HepG2 (cell line): ENCODE measurements at places on chromosomes 2 and 18.

DNA sequence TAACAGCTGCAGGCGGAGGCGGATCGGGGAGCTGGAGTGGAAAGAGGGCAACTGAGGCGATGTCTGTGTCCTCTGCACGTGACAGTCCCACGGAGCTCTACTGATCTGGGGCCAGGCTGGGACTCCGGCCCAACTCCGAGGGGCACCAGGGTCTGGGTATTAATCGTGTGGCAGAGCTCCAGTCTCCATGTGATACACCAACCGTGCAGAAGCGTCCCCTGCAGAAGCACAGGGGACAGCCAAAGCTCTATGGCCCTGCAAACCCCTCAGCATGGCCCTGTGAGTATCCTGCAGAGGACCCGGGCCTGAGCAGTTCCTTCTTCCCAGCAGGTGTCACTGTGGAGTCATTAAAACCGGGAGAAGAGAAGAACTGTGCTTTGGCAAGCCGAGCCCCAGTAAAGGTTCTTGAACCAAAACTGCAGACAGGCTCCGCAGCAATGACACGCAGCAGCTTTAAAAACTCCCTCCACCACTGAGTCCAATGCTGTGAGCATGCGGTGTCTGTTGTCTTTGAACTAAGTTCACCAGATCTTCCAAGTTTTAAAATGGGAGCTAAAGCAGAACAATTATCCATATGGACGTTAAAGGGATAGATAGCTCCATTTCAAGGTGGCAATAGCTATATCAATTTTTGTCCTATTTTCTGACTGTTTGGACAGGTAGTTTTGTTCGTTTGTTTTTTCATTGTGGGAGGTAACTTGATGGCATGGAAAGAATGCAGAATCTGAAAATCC lies 79.4 kb downstream of the TMEM182 start:
- DNase-seq, result peak; percentile 56

DNA sequence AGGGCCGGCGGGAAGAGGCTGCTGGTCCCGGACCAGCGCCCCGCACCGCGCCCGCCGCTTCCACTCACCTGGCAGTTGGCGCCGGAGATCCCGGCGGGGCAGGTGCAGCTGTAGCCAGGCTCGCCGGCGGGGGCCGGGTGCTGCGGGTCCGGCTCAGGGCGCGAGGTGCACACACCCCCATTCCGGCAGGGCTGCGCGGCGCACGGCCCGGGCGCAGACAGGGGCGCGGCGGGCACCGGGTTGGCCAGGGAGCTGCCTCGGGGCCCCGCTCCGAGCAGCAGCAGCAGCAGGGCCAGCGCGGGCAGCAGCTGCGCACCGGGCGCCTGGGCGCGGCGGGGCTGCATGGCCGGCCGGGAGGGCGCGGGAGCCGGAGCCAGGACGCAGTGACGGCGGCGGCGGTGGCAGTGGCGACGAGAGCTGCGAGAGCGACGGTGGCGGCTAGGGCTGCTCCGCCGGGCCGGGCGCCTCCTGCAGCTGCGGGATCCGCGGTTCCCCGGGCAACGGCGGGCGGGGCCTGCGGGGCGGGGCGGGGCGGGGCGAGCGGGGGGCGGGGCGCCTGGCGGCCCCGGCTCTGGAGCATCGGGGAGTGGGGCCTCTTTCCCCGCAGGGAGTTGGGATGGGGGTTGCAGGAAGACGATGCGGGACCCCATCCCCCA lies at the start of gene DNER:
DNER (minus strand) TSS at position 476 of the 656 bp plus-strand sequence; CDS start at position 344, 132 bp downstream.
- no peak for DNase-seq

GRCh38 chr18:48303883-48304282 lies 105.3 kb downstream of the ZBTB7C start:
- no peak for DNase-seq

GRCh38 chr2:62672601-62673000 lies 32.9 kb upstream of the EHBP1 start:
- DNase-seq, result peak; percentile 83

DNA sequence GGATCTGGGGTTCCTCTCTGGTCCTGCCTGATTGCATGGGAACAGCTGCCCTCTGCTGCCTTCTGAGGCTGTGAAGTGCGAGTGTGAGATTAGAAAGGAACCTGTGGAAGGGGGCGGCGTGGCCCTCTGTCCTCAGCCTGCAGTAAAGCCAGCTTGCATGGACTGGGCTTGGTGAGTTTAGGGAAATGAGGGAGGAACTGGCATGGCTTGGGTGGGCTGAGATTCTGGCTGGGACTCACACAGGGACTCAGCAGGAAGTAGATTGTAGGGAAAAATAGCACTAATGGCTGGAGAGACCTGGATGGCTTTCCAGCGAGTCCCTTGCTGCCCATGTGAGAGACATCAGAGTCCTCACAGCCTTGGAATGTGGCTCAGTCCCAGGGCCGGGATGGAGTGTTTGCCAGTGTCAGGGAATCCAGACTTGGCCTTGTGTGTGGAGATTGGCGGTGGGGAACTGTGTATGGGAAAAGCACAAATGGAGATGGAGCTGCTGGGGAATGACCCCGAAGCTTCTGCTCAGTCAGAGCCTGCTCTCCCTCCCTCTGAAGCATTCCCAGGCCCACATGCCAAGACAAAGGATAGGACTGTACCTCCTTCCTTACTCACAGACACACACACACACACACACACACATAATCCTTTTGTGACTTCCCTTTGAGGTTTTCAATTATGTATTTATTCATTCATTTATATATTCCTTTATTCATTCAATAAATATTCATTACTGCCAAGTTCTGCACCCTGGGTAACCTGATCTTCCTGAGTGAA lies 115.4 kb downstream of the ACAA2 start:
- no peak for DNase-seq

DNA sequence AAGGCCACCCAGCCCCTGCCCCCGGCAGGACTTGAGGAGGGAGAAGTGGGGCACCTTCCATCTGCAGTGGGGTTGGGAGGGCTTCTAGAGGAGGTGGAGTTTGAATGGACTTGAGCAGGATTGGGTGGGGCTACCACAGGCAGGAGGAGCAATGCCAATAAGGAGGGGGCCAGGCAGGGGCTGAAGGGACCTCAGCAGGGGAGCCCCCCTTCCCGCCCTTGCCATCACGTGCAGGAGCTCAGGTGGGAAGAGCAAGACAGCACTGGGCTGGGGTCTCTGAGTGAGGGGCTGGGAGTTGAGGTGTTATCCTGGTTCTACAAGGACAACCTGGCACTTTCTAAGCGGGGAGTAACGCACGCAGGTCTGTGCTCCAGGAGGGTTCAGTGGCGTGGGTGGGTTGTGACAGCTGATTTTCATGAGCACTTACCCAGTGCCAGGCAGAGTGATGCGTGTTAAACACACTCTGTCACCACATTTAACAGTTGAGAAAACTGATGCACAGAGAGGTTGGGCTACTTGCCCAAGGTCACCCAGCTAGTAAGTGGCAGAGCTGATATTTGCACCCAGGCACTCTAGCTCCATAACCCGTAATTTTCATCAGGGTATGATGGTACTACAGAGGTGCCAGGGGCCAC lies 4.8 kb downstream of the CHRND start:
- no peak for DNase-seq

DNA sequence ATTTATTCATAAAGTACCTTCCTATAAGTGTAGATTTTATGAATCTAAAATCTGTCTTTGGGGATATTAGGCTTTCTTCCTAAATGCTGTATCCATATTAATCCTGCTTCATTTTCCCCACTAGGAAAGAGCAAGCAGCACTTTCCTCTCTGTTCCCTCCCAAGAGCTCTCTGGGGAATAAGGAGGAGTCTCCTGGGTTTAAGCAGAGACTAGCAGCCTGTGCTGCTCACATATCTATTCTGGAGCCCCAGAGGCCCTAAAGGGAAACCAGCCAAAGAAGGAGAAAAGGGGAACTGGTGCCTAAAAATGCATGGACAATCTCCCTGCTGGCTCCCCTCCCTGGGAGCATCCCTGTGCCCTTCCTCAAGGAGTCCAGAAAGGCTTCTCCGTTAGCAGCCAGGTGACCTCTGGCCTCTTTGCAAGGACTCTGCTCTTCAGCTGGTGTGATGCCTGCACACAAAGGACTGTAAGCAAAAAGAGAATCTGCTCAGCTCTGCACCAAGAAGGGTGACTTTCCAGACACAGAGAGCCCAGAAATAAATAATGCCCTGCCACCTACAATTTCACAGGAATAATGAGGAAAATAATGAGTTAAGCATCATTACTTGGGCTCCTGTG lies 270.6 kb downstream of the SS18 start:
- DNase-seq, result no peak

GRCh38 chr2:147639891-147640290 lies 204.9 kb upstream of the ACVR2A start:
- DNase-seq, result no peak

- DNase-seq, result no peak
These were observed 88.8 kb downstream of the CDC42EP3 start for GRCh38 chr2:37582481-37583220.

- no peak for DNase-seq
These were observed 185.1 kb downstream of the DLGAP1 start for GRCh38 chr18:4270016-4270415.

GRCh38 chr2:8675543-8675942 lies 6.3 kb upstream of the ID2 start:
- peak; percentile 82 for DNase-seq

DNA sequence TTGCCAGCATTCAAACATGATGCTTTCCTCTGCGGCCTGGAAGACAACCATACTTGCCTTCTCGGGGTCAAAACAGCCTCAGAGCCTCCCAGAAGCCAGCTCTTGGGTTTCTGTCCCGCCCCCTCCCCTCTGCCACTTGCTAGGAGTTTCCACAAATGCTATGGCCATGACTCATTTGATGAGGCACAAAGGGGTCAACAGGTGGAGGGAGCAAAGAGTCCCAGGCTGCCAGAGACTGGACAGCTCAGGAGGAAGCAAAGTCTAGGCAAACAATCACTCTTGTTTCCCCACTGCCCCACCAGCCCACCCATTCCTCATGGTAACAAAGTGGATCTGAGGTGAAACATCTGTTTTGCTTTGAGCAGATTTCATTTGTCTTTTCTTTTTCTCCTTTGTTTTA lies 551.1 kb downstream of the TNS1 start:
- peak; percentile 23 for DNase-seq

DNA sequence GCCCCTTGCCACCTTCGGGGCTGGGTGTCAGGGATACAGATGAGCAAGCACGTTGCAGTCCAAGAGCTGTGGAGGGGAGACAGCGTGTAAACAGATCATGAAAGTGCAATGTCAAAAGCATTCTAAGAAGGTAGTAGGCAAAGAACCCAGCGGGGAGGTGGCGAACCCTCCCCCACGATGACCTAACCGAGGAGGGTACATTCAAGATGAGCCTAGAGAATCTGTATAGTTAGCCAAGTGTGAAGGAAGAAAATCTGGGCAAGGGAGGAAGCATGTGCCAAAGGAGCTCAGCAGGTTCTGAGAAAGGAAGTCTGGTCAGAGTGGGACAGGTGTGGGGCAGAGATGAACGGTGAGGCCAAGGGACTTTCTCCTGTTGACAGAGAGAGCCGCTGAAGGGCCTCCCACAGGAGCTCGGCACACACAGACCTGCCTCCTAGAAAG lies 106.9 kb downstream of the SP3 start:
- DNase-seq, result no peak

- DNase-seq, result no peak
These were observed 1004.6 kb upstream of the TMEFF2 start for GRCh38 chr2:193199322-193199721.

- DNase-seq, result no peak
These were observed 350.4 kb downstream of the TSN start for GRCh38 chr2:122105877-122106206.

DNA sequence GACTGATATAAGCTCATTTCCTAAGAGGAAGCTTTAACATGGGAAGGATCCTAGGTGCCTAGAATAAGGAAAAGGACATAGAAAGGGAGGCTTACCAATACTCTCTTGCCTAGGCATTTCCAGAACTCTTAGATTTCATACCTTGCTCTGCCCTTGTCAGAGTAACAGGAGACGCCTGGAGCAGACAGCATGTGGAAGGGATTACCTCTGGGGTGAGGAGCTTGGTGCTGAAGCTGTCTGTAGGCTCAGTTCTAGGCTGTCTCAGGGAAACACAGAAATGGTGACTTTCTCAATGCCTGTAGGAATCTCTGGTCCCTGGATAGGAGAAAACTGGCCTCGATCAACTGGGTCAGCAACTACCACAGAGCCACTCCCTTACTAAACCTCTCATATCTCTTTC lies 150.0 kb downstream of the SLC4A3 start:
- no peak for DNase-seq

- no peak for DNase-seq
These were observed 53.1 kb downstream of the CHRNA1 start for GRCh38 chr2:174711206-174711605.

DNA sequence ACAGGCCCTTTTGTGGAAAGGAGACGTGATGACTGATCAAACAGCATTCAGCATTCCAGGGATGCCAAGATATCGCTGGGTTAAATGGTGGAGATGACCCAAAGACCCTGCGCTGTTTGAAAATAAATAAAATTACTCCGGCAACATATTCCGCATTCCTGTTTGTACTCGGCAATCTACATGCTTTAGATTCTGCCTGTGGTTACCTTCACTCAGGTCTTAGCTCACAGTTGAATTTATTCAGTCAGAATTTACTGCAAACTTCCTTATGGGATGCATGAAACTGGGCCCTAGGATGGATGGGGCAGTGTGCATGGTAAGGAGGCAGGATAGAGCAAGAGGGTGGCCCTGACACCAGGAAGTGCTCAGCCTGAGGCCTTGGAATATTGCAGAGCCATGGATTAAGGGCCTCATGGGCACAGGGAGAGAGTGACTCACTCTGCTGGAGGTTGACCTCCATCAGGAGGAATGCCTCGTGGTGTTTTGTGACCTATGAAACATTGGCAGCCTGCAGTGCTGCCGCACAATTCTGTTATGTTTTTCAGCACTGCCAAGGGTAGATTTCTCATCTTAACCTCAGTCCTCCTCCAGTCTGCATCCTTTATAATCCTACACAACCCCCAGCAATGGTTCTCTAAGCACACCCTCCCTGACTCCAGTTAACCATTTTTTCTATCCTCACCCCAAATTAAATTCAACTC lies 321.4 kb downstream of the IRS1 start:
- DNase-seq, result peak; percentile 89

DNA sequence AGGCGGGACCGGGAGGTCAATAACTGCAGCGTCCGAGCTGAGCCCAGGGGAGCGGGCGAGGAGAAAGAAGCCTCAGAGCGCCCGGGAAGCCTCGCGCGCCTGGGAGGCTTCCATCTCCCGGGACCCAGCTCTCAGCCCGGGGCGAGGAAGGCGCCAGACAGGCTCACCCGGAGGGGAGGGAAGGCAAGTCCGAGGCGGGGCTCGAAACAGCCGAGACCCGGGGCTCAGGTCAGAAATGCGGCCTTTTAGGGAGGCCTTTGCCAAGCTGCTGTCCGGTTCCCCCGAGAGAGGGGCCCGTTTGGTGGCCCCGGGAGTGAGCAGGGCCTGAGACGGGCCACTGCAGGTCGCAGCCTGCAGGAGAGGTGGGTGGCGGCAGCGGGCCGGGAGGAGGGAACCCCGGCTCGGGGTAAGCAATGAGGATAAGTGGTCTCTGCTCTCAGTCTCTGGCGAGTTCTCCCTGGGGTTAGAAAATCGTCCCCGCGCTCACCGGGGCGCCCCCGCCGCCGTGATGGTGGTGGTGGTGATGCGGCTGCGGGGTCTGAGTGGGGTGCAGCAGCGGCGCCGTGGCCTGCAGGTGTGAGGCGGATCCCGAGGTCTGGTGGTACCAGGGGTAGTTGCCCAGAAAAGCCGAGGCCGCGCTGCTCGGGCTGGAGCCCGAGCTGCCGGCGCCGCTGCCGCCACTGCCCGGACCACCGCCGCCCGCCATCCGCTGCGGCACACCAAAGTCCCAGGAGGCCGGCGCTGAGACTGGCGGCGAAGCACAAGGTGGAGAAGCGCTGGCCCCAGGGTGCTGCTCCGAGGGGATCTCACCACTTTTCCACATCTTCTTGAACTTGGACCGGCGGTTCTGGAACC lies 2.4 kb downstream of the DLX2 start:
- DNase-seq, result no peak

- DNase-seq, result no peak
These were observed 212.4 kb upstream of the PXDN start for GRCh38 chr2:1956520-1957289.
